ENCODE measurements at places on chromosomes 13 and 19.

- peak; percentile 7 for DNase-seq
Observed at GRCh38 chr13:39531646-39532045, 71.3 kb downstream of the LHFPL6 start.

DNA sequence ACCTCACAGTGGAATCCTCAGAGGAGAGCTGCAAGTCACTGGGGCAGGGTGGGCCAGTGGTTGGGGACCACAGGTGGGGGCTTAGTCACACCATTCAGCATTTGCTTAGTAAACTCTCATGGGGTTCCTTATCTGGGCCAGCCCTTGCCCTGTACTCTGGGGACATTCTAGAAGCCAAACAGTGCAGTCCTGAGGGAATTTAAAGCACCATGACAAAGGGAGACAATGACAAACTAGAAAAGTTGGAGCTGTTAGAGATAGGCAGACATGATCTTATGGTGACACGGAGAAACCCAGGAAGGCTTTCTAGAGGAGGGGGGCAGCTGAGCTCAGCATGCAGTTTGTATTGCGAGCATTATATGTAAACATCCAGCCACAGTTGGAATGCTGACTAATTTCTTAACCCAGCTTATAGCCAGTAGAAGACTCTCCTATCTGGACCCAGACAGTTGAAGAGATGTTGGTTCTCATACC lies 87.6 kb downstream of the ZNF429 start:
- peak; percentile 4 for DNase-seq

DNA sequence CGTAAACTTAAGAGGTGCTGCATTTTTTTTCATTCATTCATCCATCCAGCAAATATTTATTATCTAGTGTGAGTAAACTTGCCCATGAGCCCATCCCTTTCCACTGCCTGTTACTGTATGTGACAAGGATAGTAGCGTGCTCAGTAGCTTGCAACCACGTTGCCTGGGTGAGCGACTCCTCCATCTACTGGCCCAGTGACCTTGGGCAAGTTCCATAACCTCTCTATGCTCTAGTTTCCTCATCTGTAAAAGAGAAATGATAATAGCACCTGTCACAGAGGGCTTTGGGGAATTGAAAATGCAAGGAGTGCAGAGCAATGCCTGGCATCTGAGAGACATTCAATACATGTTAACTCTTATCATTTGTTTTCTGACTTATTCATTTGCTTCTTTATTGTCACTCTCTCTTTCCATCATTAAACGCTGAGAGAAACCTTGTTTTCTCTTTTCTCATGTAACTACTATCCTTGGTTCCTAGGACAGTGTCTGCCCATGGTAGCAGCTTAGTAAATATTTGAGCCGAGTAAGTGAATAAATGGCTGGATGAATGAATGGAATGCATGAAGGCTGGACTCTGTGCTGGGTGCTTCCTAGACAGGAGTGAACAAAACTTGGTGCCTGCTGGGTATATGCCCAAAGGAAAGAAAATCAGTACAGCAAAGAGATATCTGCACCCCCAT lies 19.9 kb downstream of the LRCH1 start:
- DNase-seq, result peak; percentile 40

DNA sequence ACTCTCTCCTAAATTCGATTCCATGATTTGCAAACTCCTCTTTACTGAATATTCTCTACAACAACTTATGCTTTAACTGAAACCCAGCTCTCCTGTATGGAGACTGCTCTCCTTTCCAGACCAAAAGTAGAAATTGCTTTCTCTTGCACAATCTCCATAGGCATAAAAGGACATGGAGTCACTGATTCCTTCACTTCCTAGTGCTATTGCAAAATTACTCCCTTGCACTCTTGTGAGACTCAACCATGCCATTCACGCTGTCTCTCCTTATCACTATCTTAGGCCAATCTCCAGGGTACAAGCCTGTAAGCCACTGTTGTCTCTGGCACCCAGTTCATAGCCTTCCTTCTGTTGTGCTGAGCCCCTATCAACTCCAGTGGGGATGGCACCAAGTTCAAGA lies 30.6 kb downstream of the SERPINE3 start:
- DNase-seq, result peak; percentile 57

GRCh38 chr19:8512115-8512967 lies 1.6 kb downstream of the ZNF414 start:
- DNase-seq, result peak; percentile 81

DNA sequence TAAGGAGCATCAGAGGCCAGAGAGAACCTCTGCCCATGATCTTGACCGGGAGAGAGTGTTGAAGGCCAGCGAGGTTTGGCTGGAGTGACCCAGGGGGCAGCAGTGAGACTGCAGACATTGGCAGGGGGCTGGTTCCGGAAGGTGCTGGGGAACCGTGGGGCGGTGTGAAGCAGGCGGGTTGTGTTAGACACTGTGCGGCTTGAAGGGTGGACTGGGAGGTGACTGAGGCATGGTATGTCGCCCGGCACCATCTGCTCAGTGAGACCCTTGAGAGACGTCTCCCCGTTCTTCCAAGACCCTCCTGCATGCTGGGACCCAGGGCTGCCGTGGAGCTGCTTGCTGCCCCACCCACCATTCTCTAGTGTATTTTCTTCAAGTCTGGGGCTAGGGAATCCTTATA lies 24.6 kb downstream of the CARM1 start:
- DNase-seq, result no peak

DNA sequence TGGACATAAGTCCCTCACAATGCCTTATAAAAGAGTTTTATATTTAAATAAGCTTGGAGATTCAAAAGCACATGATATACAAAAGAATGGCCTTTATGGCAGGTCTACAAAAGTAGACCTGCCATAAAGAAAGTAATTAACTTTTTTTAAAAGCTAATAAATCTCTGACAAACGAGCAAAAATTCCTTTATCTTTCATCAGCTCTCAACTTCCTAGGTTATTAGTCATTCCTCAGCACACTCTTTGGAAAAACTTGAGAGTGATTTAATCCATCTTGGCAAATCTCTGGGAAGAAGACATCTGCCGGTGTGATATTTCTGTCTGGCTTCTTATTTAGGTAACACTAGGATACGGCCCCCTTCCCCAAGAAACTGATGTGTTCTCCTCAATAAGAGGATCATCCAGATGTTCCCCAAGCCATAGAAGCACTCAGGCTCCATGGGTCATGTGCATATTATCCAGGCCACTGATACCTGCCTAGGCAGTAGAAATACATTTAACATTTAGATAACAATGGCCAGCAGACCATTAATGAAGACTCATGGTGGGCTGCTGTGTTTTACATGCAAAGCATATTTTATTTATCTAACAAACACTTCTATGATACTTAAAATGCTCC lies 372.7 kb downstream of the LIG4 start:
- DNase-seq, result no peak
